LHCN-M2 (cell line): ENCODE measurements at places on chromosomes 11 and 22. TPM values are rescaled to one million over a fixed set of nuclear protein-coding genes. Genes with fewer than 3 reads are reported as not detected.

Gene HBB
- total RNA-seq, result not detected in 2 replicates

Gene CECR2
- total RNA-seq, result 0.11 TPM in 1 of 2 replicates, not detected in the other

Gene MPEG1
- not detected in 2 replicates for total RNA-seq

Gene TCN2
- 13.1 and 26.6 TPM in 2 replicates for total RNA-seq

Gene CRYBA4
- total RNA-seq, result not detected in 2 replicates

Gene CELSR1
- under 0.01 and 0.06 TPM in 2 replicates for total RNA-seq

Gene CNTN5
- total RNA-seq, result 0.69 TPM in 1 of 2 replicates, not detected in the other

Gene SCN4B
- not detected in 2 replicates for total RNA-seq

Gene RAB38
- not detected in 2 replicates for total RNA-seq

Gene LARGE2
- not detected in 2 replicates for total RNA-seq

Gene APOL6
- 4.2 and 7.7 TPM in 2 replicates for total RNA-seq

GRCh38 chr11:21068886-21069285 lies 399.5 kb downstream of the NELL1 start:
- no peak for DNase-seq

DNA sequence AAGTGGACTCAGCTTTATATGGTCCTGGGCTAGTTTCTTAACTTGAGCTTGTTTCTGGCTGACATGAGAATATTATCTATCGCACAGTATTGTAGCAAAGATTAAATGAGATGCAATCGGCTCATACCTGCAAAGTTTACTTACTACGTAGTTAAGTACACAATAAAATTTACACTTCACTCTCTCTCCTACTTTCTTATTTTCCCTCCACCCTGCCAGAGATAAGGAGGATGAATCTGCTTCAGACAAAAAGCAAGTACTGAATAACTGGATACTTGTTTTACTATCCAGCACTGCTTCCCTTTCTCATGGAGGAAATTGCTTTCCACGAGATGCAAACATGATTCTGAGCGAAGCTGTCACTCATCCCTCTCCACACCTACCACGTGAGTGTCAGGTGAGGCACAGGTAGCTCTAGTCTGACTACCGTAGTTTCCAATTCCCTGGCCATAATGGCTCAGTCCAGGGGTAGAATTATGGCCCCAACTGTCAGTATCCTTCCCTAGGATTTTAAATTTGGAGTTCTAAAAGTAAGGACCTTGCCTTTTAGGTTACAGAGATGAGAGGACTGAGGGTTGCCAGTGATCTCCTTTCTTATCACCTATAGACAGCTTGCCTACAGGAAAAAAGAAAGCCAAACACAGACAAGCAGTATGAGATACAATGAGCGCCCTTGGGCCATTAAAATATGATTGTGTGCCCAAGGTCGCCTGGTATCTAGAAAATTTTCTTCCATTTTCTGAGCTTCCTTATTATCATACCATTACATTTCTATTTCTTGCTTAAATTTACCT lies 39.8 kb downstream of the GAB2 start:
- no peak for DNase-seq

DNA sequence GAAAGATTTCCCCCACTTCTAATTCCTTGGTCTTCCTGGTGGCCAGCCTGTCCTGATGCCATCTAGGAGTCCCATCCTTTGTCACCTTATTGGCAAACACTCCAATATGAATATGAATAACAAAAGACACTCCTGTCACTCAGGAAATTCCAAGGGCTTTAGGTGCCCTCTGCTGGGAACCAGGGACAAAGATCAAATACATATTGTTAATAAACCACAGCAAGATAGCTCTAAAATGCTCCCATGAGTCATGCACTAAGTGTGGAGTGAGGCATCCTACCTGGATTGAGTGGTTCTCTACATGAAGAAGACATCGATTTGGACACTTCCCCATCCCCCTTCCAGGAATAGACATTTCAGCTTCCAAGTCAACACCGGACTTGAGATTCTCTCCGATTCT lies 823.6 kb downstream of the TBC1D22A start:
- DNase-seq, result peak; percentile 28

GRCh38 chr11:78666675-78667160 lies 92.1 kb upstream of the NARS2 start:
- DNase-seq, result no peak

- DNase-seq, result no peak
These were observed 5.2 kb upstream of the SMTN start for GRCh38 chr22:31075961-31076360.

- DNase-seq, result no peak
These were observed 20.7 kb downstream of the NADSYN1 start for GRCh38 chr11:71473793-71474080.

DNA sequence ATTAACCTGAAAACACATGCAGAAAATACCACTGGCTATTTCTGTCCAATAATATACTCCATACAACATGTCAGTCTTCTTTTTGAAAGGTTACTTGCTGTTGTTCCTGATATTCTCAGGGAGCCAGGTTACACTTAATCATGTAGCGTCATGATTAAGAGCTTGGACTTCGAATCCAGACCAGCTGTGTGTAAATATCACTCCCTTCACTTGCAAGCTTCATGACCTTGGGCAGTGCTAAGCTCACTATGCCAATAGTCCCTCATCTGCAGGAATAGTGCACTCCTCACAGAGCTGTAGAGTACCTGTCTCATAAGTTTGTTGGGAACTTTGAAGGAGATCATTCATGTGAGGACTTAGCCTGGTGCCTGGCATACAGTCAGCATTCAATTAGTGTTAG lies 1.9 kb downstream of the HTR3B start:
- DNase-seq, result no peak

GRCh38 chr11:33723238-33723881 lies 12.9 kb downstream of the CD59 start:
- DNase-seq, result peak; percentile 98

- DNase-seq, result no peak
These were observed 8.5 kb downstream of the TMEM258 start for GRCh38 chr11:61783717-61784505.

- DNase-seq, result no peak
These were observed 79.1 kb upstream of the SC5D start for GRCh38 chr11:121213362-121213893.

- DNase-seq, result no peak
These were observed 89.5 kb downstream of the CDKN1C start for GRCh38 chr11:2796091-2796490.

- peak; percentile 35 for DNase-seq
These were observed 12.6 kb downstream of the LRRC75B start for GRCh38 chr22:24580276-24580675.

DNA sequence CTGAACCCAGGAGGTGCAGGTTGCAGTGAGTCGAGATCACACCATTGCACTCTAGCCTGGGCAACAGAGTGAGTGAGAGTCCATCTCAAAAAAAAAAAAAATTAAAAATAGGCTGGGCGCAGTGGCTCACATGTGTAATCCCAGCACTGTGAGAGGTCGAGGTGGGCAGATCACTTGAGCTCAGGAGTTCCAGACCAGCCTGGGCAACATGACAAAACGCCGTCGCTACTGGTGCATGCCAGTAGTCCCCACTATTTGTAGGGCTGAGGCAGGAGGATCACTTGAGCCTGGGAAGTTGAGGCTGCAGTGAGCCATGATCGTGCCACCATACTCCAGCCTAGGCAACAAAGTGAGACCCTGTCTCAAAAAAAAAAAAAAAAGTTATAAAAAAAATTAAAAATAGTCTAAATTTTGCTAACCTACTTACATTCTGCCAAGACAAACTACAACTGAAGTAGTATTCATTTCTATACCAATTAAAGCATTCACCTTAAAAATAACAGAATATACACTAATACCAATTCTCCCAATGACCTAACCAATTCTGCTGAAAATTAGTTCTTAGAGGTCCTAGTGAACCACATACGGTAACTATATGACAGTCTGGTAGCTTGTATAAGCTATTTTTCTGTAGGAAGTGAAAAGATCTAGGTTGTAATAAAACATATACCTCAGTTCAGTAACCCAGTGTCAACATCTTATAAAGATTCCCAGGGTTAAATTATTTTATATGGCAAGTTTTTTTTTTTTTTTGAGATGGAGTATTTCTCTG lies 7.1 kb downstream of the DDX6 start:
- DNase-seq, result no peak

DNA sequence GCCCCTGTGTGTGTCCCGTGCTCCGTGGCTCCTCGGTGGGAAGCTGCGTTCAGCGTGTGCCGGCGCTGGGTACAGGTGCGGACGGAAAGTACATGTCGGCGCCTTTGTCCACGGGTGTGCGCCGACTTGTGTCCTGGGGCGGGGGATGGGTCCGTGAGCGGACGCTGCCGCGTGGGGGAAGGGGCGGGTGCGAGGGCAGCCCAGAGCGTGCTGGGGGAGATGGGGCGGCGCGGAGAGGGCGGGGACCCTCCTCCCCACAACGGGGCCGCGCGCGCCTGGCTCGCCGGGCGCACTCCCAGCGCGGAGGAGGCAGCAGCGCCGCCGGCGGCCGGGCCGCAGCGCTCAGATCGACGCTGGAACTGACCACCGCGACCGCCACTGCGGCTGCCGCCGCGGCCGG lies 33.6 kb upstream of the RELT start:
- DNase-seq, result no peak

GRCh38 chr11:100011697-100012096 lies 675.4 kb upstream of the ARHGAP42 start:
- DNase-seq, result no peak

- peak; percentile 42 for DNase-seq
These were observed 48.5 kb downstream of the APOL1 start for GRCh38 chr22:36301384-36301828.

DNA sequence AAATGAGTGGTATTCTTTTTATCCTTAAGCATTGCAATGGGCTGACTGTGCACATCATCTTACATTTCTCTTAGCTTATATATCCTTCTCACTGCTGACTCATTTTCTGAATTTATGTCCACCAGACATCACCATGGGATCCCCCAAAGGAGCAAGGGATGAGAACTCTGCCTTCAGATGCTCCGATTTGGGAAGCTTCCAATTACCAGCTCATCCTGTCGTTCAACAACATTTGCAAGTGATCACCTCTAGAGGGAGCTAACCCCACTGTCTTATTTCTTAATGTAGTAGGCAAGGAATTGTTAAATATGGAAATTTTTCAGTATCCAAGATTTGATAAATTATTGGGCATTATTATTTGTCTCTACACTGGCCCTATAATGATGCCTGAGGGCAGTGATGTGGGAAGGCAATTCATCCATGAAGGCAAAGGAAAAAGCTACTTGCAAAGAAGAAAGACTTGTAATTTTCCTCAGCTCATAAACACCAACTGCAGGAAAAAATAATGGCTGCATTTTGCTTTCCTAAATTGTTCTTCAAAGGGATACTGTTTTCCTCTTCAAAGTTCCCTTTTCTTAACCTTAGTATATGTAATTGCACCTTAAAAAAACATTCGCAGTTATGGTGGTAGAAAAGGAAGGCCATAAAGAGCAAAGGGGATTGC lies 102.4 kb upstream of the FSHB start:
- DNase-seq, result peak; percentile 66

DNA sequence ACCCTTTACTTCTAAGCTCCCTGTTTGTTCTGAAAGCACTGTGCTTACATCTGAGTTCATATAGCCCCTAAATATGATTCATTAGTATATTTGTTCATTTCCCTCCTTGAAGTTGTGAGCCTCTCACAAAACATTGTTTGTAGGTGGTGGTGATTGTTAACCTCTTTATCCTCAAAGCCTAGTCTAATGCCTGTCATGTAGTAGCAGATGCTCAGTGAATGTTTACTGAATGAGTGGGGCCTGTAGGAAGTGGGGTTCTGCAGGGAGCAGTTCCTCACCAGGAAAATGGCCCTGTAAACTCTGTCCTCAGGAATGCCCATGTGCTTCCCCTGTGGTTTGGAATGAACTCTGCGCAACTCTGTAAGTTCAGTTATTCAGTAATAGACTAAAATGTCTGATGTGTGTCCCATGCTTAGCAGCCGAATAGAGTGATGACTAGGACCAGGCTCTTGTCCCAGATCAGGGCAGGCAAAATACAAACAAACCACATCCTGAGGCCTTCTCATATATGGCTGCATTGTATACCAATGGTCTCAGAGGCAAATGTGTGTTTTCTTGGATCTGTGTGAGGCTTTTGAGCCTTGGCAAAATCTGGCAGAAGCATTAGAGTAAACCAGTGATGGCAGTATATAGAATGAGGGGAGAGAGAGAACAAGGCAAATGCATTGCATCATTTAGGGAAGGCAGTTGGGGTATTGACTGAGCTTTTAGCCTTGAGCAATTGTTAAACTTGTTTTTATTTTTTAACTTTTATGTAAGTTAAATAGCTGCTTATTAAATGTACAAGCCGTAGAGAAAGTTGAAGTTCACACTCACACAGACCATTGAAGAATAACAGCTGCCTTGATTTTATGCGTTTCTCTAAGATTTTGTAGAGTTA lies 91.4 kb upstream of the BIRC3 start:
- DNase-seq, result peak; percentile 97

- DNase-seq, result no peak
These were observed 89.4 kb downstream of the LDLRAD3 start for GRCh38 chr11:36033082-36033751.

DNA sequence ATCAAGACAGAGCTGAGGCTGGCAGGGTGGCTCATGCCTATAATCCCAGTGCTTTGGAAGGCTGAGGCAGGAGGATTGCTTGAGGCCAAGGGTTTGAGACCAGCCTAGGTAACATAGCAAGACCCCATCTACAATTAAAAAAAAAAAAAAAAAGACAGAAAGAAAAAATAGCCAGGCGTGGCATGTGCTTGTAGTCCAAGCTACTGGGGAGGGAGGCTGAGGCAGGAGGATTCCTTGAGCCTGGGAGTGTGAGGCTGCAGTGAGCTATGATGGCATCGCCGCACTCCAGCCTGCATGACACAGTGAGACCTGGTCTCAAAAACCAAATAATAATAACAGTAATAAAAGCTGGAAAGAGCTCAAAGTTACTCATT lies 9.4 kb downstream of the SERPIND1 start:
- no peak for DNase-seq

- no peak for DNase-seq
These were observed 45.2 kb downstream of the CHST1 start for GRCh38 chr11:45620243-45620642.

DNA sequence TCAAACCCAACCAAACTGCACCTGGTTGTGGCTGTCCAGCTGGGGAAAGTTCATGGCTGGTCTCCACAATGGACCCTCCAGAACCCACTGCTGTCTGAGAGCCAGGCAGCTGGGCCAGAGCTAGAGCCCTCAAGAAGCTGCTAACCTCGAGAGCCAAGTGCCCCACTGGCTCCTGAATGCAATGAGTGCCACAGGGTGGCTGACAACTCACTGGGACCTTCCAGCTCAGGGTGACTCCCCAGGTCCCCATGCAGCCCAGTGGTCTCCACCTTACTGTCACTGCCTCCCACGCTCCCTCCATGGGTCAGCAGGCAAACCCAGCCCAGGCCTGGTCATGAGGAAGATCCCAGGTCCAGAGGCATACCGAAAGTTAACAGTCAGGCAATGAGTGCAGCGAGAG lies 8.0 kb upstream of the CHST1 start:
- DNase-seq, result no peak

GRCh38 chr22:19180234-19180633 lies 1.7 kb upstream of the SLC25A1 start:
- no peak for DNase-seq

GRCh38 chr11:27052668-27053067 lies 12.1 kb downstream of the BBOX1 start:
- no peak for DNase-seq
